ENCODE measurements at places on chromosomes 4 and X. TPM values are rescaled to one million over a fixed set of nuclear protein-coding genes. Genes with fewer than 3 reads are reported as not detected.

Gene SMR3A
- not detected for polyA plus RNA-seq

Gene ART3
- polyA plus RNA-seq, result 0.27 TPM

Gene NDST4
- 0.70 TPM for polyA plus RNA-seq

Gene CRMP1
- polyA plus RNA-seq, result 49.1 TPM

Gene EDA2R
- polyA plus RNA-seq, result 0.63 TPM

Gene EMCN
- polyA plus RNA-seq, result 111 TPM

Gene LGI2
- 26.1 TPM for polyA plus RNA-seq

- no peak for DNase-seq
These were observed 18.0 kb downstream of the CLCN4 start for GRCh38 chrX:10174810-10175209.

DNA sequence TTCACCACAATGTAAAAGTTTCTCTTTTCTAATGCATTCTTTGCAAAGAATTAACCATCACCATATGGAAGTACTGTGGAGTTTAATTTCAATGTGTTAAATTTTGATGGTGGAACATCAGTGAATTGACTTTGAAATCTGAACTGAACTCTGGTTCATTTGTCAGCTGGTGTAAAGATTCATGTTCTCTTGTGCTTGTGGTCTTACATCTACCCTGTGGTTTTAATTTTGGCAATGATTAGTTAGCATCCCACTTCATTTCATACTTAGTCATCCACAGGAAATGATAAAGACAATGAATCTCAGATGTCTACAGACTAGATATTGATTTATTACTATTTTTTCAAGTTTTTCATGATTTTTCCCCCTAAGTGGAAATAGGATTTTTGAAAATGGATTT lies 77.8 kb downstream of the GRID2 start:
- DNase-seq, result no peak

DNA sequence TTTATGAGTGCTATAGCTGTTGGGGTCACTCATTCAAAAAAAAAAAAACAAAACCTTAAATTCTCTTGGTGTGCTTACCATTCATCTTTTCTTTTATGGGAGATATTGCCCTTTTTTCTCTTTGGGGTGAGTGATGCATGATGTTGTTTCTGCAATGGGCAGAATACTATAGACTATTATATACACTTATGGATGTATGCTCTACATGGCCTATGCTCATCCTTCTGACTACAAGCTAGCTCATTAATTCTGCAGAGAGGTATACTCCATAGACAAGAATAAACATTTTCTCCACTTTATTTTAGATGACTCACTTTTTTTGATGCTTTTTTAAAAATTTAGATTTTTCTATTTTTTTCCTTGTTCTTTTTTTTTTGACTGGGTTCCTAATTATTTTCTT lies 160.3 kb upstream of the ANK2 start:
- no peak for DNase-seq

- no peak for DNase-seq
These were observed 1417.7 kb downstream of the ARAP2 start for GRCh38 chr4:34826660-34827059.

DNA sequence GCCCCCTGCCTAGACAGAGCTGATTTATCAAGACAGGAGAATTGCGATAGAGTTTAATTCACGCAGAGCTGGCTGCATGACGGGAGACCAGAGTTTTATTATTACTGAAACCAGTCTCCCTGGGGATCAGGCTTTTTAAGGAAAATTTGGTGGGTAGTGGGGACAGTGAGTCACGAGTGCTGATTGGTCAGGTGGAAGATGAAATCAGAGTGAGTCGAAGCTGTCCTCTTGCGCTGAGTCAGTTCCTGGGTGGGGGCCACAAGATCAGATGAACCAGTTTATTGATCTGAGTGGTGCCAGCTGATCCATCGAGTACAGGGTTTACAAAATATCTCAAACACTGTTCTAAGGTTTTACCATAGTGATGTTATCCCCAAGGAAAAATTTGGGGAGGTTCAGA lies 36.6 kb downstream of the MYOZ2 start:
- DNase-seq, result no peak

GRCh38 chr4:124111922-124112321 lies 600.6 kb downstream of the ANKRD50 start:
- peak; percentile 81 for DNase-seq

DNA sequence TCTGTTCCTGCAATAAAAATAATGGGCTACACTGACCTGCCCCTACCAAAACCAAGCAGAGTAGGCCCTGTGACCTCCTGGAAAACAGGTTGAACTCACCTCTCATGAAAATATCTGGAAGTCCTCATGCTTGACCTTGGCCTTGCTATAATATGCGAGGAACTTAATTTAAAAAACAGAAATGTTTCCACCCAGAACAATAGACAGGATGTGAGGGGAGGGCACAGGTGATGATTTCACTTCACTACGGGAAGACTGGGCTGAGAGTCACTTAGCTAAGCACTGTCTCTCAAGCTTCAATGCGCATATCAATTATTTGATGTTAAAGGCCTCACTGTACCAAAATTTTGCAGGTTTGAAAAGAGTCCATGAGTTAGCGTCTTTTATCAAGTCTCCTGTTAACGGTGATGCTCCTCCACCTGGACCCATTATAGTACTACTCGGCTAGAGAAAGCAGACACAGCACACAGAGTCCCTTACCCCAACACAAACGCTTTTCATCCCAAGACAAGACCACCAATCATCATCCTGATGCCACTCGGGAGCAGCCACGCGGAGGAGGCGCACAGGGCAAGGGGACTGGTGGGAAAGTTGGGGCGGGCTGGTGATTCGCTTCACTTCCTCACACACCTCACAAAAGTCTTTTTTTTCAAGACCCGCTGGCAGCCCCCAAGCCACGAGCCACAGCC lies 25.9 kb downstream of the ZNF721 start:
- DNase-seq, result no peak

GRCh38 chr4:123073650-123074049 lies 151.3 kb upstream of the NUDT6 start:
- no peak for DNase-seq

DNA sequence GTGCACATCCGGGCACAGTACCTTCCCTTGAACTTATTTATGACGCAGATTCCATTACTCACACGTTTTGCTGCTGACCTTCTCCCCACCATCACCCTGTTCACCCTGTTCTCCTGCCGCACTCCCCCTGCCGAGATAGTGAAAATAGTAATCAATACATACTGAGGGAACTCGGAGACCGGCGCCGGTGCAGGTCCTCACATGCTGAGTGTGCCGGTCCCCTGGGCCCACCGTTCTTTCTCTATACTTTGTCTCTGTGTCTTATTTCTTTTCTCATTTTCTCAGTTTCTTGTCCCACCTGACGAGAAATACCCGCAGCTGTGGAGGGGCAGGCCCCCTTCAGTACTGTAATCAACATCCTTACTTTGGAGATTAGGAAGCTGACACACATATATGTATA lies 1337.1 kb upstream of the PABPC4L start:
- no peak for DNase-seq

GRCh38 chr4:17336524-17336961 lies 175.3 kb downstream of the QDPR start:
- DNase-seq, result peak; percentile 11

GRCh38 chr4:83780053-83780733 lies 244.3 kb downstream of the GPAT3 start:
- no peak for DNase-seq

GRCh38 chr4:21083413-21083812 lies 383.2 kb downstream of the PACRGL start:
- DNase-seq, result no peak

GRCh38 chr4:182067828-182068227 lies 175.4 kb upstream of the TENM3 start:
- no peak for DNase-seq
